Stimulated activated CD4-positive, alpha-beta T cell treated with anti-CD3 and anti-CD28 coated beads, TNF-alpha, amount 100 ng/mL, for 4 hours (primary cell): ENCODE measurements at places on chromosomes 7 and 10.

GRCh38 chr7:31651234-31652062, 35.6 kb upstream of the PPP1R17 start:
- no peak for DNase-seq

DNA sequence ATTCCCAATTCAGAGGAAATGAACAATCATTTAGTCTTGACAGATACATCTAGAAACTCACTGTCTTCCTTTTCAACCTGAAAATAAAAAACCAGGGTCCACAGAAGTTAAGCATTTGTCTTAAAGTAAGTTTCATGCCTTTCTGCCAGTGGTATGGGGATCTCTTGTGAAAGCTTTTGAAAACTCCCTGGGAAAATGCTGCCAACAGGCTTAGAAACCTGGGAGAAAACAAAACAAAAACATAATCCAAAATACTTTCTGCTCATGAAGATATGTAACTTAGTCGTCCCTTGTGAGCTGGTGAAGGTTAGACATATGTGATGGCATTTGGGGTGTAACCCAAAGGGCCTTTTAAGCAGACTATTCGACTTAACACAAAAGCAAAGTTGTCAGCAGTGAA, 66.4 kb upstream of the ZNF438 start:
- DNase-seq = no peak

DNA sequence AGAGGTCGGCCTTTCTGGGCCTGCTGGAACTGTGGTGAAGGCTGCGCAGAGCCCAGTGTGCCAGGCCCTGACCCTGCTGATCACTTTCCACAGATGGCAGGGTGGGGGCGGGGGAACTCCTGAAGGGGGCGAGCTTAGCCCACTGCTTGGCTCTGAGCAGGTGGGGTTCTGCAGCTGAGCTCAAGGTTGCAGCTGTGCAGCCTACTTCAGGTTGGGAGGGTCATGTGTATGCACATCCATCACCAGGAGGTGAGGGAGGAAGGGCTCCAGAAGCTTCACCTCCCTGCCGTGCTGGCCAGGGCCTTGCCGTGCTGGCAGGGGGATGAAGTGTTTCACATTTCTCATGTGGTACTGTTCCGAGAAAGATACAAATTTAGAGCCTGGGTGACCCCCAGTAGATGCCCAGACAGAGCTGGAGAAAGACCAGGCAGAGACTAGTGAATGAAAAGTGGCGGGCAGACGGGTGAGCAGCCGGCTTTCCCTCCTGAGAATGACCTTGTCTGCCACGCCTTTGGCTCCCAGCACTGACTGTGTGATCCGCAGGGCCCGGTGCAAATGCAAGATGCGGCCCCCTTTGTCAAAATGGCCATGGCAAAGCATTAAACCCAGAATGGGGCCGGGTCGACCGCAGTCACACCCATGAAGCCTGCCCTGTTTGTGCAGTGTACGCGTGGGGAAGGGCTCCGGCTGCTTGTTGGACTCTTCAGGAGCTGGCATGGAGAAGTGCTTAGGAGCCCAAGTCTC, 25.2 kb downstream of the FAM241B start:
- no peak for DNase-seq

GRCh38 chr7:87287738-87288341, 57.6 kb upstream of the CROT start:
- DNase-seq = no peak

DNA sequence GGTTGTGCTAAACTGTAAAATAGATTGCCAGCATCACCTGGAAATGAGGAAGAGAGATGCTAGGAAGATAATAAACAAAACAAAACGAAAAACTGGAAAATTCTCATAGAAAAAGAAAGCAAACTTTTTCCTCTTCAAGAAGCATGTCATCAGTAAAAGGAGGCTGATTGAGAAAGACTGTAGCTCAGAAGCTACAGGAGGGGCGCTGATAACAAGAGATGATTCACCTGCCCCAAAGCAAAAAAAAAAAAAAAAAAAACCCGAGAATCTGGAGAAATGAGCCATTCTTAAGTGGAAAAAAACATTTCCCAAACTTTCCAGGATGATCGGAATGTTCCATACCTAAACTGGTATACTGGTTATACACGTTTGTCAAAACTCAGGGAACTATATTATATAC, 130.5 kb upstream of the C1QL3 start:
- DNase-seq = no peak

GRCh38 chr7:20839987-20840386, 53.3 kb upstream of the SP8 start:
- no peak for DNase-seq

GRCh38 chr7:36381056-36381455, 8.6 kb upstream of the ANLN start:
- no peak for DNase-seq

DNA sequence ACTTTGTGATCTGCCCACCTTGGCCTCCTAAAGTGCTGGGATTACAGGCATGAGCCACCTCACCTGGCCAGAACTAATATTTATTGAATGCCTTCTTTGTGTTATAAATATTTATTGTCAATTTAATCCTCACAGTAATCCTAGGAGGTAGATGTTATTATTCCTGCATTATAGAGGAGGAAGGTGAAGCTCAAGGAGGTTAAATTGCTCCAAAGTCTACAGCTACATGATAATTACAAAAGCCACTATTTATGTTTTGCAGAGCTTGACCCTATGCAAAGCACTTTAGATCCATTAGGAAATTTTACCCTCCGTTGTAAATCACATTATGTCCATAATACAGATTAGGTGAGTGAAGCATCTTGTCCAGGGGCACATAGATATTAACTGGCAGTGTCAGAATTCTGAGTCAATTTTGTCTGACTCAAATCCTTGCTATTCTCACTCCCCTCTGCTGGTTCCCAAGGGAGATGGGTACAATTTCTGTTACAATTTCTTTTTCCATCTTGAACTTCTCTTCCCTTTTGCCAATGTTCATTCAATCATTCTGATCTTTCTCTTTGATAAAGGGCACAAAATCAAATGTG, 25.7 kb upstream of the CDK14 start:
- no peak for DNase-seq

DNA sequence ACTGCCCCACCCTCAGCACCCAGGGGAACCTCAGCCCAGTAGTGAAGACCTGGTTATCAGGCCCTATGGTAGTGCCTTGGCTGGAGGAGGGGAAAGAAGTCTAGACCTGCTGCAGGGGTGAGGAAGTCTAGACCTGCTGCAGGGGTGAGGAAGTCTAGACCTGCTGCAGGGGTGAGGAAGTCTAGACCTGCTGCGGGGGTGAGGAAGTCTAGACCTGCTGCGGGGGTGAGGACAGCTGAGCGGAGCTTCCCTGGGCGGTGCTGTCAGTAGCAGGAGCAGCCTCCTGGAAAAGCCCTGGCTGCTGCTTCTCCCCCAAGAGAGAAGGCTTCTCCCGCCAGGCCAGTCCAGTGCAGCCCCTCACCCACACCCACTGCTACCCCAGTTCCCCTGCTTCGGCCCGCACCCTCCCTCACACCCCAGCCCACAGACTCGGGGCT, 6.3 kb downstream of the NOS3 start:
- DNase-seq = no peak

- no peak for DNase-seq
These were observed 18.8 kb upstream of the TBC1D12 start for GRCh38 chr10:94383530-94383929.
